Fibroblast of villous mesenchyme (primary cell): ENCODE measurements at places on chromosomes 13 and 19. TPM values are rescaled to one million over a fixed set of nuclear protein-coding genes. Genes with fewer than 3 reads are reported as not detected.

- peak; percentile 36 for DNase-seq
These were observed 2.5 kb downstream of the KDM4B start for GRCh38 chr19:4971424-4971793.

GRCh38 chr13:42654722-42655121 lies 80.8 kb downstream of the TNFSF11 start:
- DNase-seq, result peak; percentile 44

DNA sequence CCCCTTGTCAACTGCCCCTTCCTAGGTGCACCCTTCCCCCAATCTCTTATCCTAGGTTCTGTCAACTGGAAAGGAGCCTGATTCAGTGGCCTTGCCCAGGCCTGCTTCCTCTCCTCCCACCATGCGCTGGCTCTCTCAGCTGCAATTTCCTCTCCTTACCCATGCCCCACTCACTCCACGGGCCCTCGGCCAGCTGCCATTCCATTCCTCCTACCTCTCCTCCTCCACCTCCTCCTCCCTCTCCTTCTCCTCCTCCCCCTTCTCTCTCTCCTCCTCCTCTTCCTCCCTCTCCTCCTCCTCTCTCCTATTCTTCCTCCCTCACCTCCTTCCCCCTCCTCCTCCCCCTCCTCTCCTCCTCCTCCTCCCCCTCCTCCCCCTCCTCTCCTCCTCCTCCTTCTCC lies 9.6 kb upstream of the TIMM44 start:
- peak; percentile 14 for DNase-seq

GRCh38 chr13:33639626-33640080 lies 178.3 kb upstream of the RFC3 start:
- DNase-seq, result no peak

DNA sequence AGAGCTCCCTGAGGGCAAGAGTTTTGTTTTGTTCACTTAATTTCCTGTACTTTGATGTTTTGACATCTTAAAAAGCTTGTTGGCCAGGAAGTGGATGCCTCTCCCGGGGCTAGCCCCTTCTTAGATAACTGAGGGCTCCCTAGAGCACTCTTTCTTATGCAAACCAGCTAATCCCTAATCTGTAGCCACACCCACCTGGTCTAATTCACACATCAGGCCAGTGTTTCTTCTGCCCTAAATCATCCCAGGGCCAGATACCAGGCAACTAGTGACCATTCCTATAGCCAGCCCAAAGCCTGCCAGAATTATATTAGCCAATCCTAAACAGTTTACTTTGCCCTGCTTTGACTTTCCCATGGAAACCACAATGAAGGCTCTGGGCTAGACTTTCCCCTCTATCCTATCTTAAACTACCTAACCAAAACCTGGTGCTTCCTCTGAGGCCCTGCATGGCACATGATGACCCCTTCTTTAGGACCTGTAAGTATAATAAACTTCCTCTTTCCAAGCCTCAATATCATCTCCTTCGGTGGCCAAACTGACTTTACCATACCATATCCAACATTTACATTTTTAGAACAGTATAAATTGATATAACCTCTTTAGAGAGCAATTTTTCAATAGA lies 24.8 kb downstream of the WBP4 start:
- DNase-seq, result no peak

- no peak for DNase-seq
These were observed 2.9 kb upstream of the KPTN start for GRCh38 chr19:47486900-47487299.

Gene BCL3
- 8.6 and 10.0 TPM in 2 replicates for total RNA-seq

Gene FPR1
- total RNA-seq, result not detected in 2 replicates

Gene CCDC70
- total RNA-seq, result not detected in 2 replicates

Gene ZNF566
- 8.4 and 11.2 TPM in 2 replicates for total RNA-seq

Gene PSG1
- 3.9 and 11.2 TPM in 2 replicates for total RNA-seq
